ENCODE measurements at places on chromosomes 1 and 21.

DNA sequence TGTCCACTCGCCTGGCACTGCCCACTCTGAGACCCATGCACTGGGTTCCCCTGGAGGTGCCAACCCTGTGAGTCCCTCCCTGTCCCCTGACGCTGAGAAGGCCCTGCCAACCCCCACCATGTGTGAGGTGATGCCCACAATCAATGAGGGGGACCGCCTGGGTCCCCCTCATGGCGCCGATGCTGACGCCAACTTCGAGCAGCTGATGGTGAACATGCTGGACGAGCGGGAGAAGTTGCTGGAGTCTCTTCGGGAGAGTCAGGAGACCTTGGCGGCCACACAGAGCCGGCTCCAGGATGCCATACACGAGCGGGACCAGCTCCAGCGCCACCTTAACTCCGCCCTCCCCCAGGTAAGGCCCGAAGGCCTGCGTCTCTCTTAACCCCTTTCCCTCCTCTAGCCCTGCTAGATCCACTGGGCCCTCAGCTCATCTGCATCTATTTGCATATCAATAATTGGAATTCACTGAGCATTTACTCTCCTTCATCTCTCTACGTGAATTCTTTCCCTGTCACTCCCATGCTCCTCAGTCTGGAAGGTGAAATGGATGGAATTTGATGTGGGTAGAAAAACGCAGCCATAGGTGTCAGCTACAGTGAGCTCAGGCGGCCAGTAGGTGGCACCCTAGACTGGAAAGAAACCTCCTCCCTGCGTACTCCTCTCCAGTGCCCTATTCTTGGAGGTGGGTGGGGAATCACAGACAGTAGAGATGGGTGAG, 12.8 kb downstream of the PPFIA4 start:
- peak; percentile 41 for DNase-seq

- DNase-seq = no peak
Measured at GRCh38 chr1:31954607-31955283, 16.6 kb upstream of the PTP4A2 start.

DNA sequence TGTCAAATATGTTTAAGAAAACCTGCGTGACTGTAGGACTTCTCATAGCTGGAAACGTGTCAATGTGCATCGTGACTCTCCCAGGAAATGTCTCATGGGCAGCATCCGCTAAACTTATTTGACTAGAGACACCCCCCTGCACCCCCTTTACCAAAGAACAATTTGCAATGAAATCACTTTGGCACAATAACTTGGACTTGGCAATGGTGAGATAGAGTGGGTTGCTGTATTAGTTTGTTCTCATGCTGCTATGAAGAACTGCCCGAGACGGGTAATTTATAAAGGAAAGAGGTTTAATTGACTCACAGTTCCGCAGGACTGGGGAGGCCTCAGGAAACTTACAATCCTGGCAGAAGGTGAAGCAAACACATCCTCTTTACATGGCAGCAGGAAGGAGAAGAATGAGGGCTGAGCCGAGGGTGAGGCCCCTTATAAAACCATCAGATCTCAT, 13.8 kb downstream of the CLDN14 start:
- DNase-seq = no peak

GRCh38 chr1:39976732-39977131, 21.8 kb downstream of the MFSD2A start:
- no peak for DNase-seq

DNA sequence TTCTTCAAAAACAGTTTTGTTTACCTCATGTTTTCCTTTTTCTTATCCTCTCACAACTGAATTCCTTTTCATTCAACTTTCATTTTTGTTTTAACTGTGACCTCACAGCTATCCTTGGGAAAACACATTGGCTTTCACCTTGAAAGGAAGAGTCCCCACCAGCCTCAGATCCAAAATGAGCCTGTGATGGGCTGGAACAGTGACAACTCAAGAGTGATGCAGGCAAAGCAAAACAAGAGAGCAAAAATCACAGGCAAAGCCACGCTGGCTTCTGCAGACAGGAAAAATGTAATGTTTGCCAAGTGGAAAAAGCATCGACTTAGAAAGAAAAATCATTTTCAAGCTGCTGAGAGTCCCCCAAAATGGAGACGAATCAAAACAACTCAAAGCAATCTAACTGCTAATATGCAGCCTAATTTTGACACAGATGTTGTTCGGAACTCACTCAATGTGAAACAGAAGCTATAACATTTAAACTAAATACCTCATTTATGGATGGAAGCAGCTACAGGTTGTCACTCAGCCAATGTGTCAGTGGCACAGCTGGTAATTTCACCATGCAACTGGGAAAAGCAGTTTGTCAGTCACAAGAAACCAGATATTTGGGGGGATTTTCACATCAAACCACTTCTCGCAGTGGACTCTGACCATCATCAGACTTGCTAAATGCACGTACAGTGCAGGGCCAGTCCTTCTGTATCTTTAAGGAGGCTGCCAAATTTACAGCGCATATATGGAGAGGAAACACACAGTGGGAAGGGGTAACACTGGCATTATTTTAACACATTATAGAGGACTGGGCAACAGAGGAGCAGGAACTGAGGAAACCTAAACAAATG, 50.7 kb downstream of the ALG14 start:
- no peak for DNase-seq

GRCh38 chr1:39683591-39684312, 7.5 kb downstream of the HPCAL4 start:
- DNase-seq = no peak

DNA sequence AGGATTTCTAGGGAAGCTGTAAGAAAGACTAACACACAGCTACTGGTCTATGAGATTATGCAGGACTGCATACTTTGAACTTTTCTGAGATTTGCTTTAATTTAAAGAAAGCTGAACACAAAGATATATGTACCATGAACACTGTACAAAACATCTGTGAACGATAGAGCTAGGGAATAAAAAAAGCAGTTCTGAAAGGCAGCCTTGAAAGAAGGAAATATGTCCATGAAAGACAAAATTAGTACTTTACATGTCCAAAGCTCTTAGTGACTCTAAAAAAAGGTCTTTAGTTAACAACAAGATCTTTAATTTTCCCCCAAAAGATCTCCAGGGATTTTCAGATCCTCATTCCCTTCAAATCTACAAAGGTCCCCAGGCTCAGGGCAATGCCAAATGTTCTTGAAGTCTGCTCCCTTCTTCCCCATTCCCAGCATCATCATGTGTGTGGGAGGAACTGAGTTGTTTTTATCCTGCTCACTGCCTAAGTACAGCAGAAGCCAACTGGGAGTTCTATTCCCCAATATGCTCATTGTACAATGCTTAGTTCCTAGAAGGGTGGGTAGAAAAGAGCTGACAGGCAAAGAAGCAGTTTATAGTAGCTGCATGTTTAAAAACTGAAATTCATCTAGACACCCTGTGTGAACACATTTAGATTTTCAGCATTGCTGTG, 60.1 kb upstream of the PTCH2 start:
- no peak for DNase-seq

GRCh38 chr1:6258675-6259074, 2.2 kb downstream of the GPR153 start:
- no peak for DNase-seq

- DNase-seq = no peak
Measured at GRCh38 chr1:157431751-157432150, 120.6 kb downstream of the FCRL5 start.
